ENCODE measurements at places on chromosomes 4 and X.

DNA sequence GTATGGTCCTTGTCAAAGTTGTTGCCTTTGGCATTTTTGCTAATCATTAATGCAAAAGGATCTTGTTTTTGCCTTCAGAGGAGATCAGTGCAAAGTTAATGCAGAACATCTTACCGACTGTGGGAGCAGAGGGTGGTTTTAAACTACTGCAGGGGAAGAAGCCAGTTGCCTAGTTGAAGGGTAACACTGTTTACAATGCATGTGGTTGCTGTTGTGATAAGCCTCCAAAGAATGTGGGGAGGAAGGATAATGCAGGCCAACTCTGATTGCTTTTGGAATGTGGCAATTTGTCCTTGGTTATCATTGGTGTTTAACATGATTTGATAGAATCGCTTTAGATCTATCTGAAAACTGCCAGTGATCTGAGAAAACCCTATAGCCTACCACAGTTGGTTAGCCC is 204.3 kb upstream of the TLL1 start:
- no peak for DNase-seq

- DNase-seq = no peak
Measured at GRCh38 chr4:81355136-81355535, 116.6 kb downstream of the RASGEF1B start.

- DNase-seq = no peak
Measured at GRCh38 chrX:37759878-37760418, 19.9 kb upstream of the CYBB start.

GRCh38 chr4:134627366-134627765 is 425.8 kb upstream of the PABPC4L start:
- no peak for DNase-seq

DNA sequence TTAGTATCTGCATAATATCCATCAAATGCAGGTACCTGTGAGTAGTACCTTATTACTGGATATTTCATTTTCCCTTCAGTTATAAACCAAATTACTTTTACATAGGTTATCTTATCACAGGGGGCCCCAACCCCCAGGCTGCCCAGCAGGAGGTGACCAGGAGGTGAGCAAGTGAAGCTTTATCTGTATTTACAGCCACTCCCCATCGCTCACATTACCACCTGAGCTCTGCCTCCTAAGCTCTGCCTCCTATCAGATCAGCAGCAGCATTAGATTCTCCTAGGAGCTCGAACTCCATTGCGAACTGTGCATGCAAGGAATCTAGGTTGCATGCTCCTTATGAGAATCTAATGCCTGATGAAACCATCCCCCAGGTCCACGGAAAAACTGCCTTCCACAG is 6.3 kb downstream of the PRSS12 start:
- DNase-seq = no peak

All from bone marrow (tissue), 2 donors.